ENCODE measurements at places on chromosomes 2 and 18.

DNA sequence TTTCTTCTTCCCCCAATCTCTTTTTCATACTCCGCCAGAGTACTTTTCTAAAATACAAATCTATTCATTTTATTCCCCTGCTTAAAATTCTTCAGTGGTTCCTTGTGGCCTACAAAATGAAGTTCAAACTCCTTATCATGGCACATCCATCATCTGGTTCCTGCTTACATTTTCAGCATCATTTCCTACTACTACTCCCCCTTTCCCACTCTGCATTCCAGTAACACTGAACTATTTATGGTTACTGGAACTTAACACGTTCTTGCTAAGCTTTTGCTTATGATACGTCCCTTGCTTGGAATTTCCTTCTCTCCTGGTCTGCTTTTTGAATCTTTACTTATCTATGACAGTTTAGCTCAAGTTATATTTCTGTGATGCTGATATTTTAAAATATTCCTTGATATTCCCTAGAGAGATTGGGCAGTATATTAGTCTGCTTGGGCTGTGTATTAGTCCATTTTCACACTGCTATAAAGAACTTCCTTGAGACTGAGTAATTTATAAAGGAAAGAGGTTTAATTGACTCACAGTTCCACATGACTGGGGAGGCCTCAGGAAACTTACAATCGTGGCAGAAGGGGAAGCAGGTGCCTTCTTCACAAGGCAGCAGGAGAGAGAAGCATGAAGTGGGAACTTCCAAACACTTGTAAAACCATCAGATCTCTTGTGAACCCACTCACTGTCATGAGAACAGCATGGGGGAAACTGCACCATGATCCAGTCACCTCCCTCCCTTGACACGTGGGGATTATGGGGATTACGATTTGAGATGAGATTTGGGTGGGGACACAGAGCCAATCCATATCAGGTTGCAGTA, 53.2 kb downstream of the BMPR2 start:
- no peaks in the 10 kb centered on the region for H3K36me3 ChIP-seq
- no peak overlapping the region for H3K27ac ChIP-seq
- no peak overlapping the region for H3K4me3 ChIP-seq
- DNase-seq: no peak

DNA sequence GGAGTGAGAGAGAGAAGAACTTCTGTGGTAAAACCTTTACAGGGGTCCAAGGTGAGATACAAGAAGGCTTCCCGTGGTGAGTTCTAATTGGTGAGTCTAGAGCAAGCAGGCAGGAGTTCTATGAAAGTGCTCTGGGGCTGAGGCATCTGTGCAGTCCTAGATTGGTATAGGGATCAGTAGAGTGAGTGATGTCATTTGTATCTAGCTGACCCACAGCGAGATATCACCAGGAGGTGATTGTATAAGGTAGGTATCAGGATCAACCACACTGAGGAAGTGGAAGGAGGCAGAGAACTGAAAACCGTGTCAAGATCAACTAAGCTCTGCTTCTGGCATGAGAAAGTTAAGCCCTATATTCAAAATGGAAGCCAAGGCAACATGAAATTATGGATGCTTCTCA, 1648.9 kb upstream of the TMEFF2 start:
- no peaks in the 10 kb centered on the region for H3K27me3 ChIP-seq
- H3K4me1 ChIP-seq: no peaks in the 10 kb centered on the region
- H3K27ac ChIP-seq: no peak overlapping the region
- no peaks in the 10 kb centered on the region for H3K36me3 ChIP-seq
- DNase-seq: no peak

DNA sequence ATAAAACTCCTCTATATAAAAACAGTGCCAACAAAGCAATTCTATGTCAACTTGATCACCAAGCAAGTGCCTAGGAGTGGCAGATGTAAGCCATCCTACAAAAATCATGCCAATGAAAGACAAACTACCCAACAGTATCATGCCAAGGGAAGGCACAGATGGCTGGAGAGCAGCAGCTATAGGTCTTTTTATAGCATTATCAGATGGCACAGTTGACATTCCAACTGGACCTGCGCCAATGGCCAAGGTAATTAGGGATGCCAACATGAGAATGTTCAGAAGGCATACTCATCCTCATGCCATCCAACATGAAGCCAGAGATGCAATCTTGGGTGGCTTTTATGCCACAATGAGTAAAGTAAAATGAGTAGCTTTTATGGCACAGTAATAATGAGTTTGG, 237.3 kb downstream of the OTX1 start:
- no peaks in the 10 kb centered on the region for H3K4me1 ChIP-seq
- H3K27ac ChIP-seq: no peak overlapping the region
- no peaks in the 10 kb centered on the region for H3K27me3 ChIP-seq
- no peak for DNase-seq
- no peak overlapping the region for H3K4me3 ChIP-seq
- peaks cover 10% of the 10 kb centered on the region for H3K36me3 ChIP-seq

DNA sequence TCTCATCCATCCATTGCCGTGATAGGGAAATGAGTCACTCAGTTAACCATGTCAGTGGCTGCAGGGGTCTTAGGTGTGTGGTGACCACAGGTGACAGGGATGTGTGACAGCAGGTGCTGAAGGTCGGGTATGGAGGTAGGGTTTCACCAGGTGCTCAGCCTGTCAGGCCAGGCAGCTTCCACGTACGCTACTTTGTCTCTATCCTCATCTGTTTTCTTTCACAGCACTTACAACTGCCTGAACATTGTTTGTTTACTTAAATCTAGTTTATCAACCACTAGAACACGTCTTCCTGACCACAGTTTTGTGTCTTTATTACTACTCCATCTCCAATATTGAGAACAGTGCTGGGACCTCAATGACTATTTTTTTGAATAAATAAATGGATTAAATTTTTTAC, 11.4 kb upstream of the UXS1 start:
- DNase-seq: no peak
- H3K27ac ChIP-seq: no peak overlapping the region
- no peaks in the 10 kb centered on the region for H3K27me3 ChIP-seq
- no peaks in the 10 kb centered on the region for H3K4me1 ChIP-seq
- H3K36me3 ChIP-seq: no peaks in the 10 kb centered on the region

GRCh38 chr18:25056429-25056828, 295.5 kb downstream of the ZNF521 start:
- no peaks in the 10 kb centered on the region for H3K4me1 ChIP-seq
- DNase-seq: no peak
- no peaks in the 10 kb centered on the region for H3K36me3 ChIP-seq
- H3K27ac ChIP-seq: no peak overlapping the region

- no peaks in the 10 kb centered on the region for H3K4me1 ChIP-seq
- no peaks in the 10 kb centered on the region for H3K27me3 ChIP-seq
- no peak overlapping the region for H3K4me3 ChIP-seq
- no peak overlapping the region for H3K27ac ChIP-seq
These were observed 35.5 kb upstream of the KIDINS220 start for GRCh38 chr2:8872821-8873432.

GRCh38 chr2:224293976-224294375, 107.9 kb downstream of the FAM124B start:
- H3K36me3 ChIP-seq: peaks cover 21% of the 10 kb centered on the region
- DNase-seq: no peak
- H3K27ac ChIP-seq: no peak overlapping the region
- peaks cover 5% of the 10 kb centered on the region for H3K4me1 ChIP-seq
- no peak overlapping the region for H3K4me3 ChIP-seq
